ENCODE measurements at places on chromosomes 12 and 14.
A peak's percentile ranks its signal among the peaks of the same experiment; 100 is the strongest.

DNA sequence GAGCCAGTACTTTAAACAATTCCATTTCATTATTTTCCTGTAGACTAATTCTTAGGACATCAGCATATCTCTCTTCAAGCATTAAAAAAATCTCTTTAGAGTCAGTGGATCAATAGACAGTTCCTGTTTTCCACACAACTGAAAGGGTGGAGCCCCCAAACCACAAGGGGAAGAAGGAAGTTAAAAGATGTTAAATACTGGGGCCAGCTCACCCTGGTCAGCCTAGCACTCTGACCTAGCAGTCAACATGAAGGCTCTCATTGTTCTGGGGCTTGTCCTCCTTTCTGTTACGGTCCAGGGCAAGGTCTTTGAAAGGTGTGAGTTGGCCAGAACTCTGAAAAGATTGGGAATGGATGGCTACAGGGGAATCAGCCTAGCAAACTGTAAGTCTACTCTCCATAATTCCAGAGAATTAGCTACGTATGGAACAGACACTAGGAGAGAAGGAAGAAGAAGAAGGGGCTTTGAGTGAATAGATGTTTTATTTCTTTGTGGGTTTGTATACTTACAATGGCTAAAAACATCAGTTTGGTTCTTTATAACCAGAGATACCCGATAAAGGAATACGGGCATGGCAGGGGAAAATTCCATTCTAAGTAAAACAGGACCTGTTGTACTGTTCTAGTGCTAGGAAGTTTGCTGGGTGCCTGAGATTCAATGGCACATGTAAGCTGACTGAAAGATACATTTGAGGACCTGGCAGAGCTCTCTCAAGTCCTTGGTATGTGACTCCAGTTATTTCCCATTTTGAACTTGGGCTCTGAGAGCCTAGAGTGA, at the start of gene LYZ:
Gene LYZ, plus strand, starts transcription at position 220 of the 777 bp plus-strand sequence. Its CDS starts 28 bp downstream, at position 248.
- peak; percentile 36 for DNase-seq

GRCh38 chr12:25852792-25853191, 105.7 kb upstream of the RASSF8 start:
- no peak for DNase-seq

GRCh38 chr14:64704143-64704742, at the start of gene PLEKHG3:
TSS of gene PLEKHG3 (plus strand) at chr14:64704424. CDS start at chr14:64727632, 23,208 bp downstream.
- DNase-seq: peak; percentile 44

DNA sequence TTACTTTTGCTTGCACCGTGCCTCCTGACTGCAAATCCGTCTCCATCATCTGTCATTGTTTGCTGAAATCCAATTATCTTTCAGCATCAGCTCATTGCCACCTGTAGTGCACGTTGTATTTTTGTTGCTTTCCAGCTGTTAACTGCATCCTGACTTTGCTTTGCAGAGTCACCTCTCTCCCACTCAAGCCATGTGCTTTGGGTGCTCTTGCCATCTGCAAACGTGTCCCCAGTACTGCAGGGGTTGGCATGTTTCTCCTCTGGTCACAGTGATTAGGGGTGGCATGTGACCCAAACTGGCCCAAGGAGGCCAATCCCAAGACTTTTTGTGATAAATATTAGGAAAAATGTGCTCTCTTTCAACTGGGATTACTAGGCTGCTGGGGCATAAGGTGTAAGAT, 10.5 kb upstream of the TMED2 start:
- DNase-seq: no peak

- DNase-seq: no peak
Measured at GRCh38 chr14:96072076-96072475, 32.9 kb downstream of the C14orf132 start.

GRCh38 chr12:4044736-4045730, 171.8 kb upstream of the PARP11 start:
- no peak for DNase-seq

GRCh38 chr12:122878780-122879612, 16.9 kb downstream of the VPS37B start:
- no peak for DNase-seq

GRCh38 chr14:41570415-41571155, 36.1 kb upstream of the LRFN5 start:
- no peak for DNase-seq

DNA sequence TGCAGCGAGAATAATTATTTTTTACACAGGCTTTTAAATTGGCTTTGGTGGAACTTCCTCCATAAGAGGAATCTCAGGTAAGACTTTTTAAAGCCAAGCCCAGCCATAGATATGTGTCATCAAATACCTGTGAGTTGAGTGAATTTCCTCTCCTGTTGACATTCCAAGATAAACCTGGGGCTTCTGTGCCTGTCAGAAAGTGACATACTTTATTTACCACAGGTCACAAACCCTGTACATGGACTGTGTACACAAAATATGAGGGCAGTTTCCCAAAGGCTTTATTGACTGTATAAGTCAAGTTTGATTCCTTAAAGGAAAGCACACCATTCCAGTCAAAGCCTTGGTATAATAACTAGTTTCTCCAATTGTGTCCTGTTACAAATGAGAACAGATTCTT, 25.9 kb upstream of the SRSF5 start:
- no peak for DNase-seq

DNA sequence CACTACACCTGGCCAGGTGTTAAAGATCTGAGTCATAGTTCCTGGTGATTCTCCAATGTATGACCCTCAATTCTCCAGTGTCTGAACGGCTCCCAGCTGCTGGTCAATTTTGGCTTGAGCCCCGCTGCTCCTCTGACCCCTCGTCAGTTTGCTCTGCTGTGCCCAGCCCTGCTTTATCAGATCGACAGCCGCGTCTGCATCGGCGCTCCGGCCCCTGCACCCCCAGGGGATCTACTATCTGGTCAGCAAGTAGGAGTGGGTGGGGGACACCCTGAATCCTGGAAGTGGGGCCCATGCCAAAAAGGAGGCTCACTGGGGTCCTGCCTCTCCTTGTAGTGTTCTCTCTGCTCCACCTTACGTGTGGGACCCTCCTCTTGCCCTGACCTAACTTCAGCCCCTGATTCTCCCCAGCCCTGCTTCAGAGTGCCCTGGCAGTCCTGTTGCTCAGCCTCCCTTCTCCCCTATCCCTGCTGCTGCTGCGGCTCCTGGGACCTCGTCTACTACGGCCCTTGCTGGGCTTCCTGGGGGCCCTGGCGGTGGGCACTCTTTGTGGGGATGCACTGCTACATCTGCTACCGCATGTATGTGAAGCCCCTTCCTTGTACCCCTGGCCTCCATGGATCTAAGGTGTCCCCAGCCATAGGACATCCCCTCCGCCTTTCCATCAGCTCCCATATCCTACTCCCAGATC, 5.0 kb downstream of the SLC39A5 start:
- no peak for DNase-seq

DNA sequence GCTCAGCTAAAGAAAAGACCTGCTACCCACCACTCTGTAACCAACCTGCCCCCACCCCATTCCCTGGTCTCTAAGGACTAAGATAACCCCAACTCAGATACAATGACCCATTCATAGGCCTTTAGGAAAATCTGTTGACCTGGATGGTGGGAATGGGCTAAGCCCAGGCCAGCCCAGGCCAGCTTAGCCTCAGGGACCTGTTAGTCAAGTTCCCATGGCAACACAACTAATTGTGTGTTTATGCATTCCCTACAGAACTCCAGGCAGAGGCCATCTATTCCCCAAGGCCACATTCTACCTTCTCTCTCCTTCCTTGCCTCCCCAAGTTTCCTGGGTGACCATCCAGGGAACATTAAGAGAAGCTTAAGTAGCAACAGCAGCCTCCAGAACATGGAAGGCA, 16.1 kb upstream of the KRT8 start:
- DNase-seq: no peak

- no peak for DNase-seq
Measured at GRCh38 chr12:47377414-47378221, 297.9 kb upstream of the AMIGO2 start.

- DNase-seq: no peak
Measured at GRCh38 chr12:132399092-132400010, 70.0 kb upstream of the GALNT9 start.

DNA sequence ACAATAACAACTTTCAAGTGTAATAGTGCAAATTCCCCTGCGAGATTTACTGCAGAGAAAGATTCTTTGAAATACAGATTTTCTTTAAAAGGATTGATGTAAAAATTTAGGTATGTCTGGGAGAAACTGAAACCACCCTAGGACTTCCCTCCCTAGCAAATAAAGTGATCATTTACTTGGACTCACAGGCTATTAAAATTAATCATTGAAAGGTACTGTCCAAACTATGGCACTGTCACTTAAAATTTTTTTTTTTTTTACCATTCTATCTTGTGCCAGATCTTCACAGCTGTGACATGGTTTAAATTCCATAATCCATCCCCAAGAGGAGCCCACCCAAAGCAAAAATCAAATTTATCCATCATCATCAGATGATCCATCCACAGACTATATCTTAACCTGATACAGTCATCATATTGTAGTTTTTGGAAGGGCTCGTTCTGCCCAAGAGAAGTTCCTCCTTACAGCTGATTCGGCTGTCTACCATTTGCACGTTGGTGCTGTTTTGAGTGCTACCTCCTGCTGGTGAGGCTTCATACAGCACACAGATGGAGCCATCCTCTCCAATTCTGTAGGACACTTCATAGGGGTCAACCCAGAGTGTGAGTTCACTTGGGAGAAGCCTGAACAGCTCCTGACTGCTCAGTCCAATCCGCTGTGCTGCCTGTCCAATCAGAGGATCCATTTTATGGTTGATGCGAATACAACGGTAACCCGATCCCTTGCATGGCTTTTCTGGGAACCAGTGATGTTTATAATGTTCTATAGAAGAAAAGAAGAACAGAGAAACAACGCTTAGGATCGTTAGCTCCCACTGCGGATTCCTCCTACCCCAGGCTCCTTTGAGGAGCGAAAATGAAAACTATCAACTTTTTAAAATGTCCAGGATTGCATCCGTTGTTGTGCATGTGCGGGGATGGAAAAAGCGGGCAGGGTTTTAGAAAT, 1.7 kb downstream of the BTG1 start:
- peak; percentile 85 for DNase-seq

GRCh38 chr12:117370588-117370987, 9.2 kb upstream of the NOS1 start:
- no peak for DNase-seq

DNA sequence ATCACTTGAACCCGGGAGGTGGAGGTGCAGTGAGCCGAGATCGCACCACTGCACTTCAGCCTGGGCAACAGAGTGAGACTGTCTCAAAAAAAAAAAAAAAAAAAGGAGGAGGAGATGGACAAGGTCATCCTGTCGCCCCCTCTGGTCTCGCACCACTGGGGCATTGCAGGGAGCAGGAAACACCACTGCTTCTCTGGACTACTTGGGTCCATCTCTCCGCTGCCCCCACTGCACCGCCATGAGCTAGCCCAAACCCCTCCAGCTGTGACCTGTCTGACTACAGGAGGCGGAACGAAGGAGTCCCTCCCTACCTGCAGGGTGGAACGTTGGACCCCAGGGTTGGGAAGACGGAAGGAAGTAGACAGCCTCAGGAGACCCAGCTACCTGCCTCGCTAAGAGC, 18.2 kb upstream of the FAM222A start:
- DNase-seq: no peak

DNA sequence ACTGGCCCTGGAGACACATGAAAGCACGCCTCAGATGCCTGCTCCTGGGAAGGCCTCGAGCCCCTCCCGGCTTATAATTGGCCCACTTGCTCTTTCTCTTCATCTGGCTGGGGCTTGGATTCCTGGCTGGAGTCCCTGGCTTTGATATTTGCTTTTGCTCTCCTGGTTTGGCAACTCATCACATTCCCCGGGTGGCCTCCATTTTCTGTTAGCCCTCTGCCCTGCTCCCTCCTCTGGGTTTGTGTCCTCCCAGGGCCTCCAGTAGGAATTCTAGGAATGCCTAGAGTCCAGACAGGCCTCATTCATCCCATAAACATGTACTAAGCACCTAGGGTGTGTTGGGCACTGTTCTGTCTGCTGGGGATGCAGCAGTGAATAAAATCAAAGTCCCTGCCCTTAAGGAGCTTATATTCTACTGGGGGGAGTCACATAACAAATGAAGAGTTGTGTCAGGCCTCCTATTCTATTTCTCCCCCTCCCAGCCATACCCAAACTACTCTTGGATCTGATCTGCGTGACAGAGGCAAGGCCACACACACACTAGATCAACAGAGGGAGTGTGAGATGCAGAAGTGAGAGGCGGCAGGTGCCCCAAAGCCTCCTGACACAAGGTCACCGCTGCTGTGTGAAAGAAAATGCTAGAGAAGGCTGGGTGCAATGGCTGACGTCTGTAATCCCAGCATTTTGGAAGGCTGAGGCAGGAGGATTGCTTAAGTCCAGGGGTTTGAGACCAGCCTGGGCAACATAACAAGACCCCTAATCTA, 21.3 kb upstream of the TSPAN9 start:
- no peak for DNase-seq

DNA sequence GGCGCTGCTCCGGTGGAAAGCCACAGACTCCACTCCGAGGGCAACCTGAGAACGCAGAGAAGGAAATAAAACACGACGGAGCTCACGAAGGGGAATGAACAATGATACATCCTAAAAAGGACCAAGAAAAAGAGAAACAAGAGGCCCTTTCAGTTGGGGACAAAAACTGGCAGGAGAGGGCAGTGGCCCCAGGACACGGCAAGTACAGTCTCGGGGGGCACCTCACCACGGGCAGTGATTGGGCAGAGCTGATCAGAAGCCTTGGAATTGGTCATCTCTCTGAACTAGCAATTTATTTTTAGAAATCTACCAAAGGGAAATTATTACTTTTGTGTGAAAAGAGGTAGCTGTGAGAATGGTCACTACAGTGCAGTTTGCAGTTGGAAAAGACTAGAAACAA, 27.9 kb downstream of the CCDC92 start:
- DNase-seq: no peak

- DNase-seq: no peak
Measured at GRCh38 chr12:123254853-123255446, 16.7 kb downstream of the CDK2AP1 start.

DNA sequence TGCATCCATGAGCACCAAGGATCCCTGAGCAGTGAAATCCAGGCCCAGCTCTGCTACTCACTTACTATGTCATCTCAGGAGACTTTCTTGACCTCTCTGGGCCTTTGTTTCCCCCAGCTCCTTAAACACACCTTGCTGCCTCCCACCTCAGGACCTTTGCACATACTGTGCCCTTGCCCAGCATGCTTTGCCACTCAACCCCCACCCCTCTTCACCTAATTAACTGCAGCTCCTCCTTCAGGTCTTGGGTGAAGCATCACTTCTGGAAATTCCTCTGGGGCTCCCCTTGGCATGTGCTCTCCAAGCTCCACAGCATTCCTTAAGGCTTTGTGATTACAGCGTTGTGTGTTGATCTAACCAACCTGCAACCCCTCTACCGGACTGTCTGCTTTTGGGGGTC, 15.9 kb downstream of the WSCD2 start:
- DNase-seq: no peak
